ENCODE measurements at places on chromosomes 2 and 18.
A peak's percentile ranks its signal among the peaks of the same experiment; 100 is the strongest.

GRCh38 chr2:162164802-162165201, 12.8 kb upstream of the GCG start:
- no peak for DNase-seq

DNA sequence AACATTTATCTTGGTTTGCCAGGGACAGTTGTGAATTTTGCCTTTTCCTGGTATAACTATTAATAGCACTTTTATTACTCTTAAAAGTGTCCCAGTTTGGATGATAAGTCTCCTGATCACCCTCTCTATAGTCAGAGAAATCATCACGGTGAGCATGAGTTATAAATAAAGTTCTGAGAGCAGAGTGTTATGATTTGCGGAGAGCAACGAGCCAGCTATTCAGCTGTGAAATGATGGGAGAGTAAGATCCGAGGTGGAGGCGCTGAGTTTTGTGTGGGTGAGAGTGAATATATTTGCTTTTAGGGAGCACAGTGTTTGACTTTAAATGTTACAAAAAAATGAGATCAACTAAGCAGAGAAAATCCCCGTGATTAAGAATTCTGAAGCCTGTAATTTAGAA, 179.6 kb downstream of the DSC3 start:
- DNase-seq: no peak

DNA sequence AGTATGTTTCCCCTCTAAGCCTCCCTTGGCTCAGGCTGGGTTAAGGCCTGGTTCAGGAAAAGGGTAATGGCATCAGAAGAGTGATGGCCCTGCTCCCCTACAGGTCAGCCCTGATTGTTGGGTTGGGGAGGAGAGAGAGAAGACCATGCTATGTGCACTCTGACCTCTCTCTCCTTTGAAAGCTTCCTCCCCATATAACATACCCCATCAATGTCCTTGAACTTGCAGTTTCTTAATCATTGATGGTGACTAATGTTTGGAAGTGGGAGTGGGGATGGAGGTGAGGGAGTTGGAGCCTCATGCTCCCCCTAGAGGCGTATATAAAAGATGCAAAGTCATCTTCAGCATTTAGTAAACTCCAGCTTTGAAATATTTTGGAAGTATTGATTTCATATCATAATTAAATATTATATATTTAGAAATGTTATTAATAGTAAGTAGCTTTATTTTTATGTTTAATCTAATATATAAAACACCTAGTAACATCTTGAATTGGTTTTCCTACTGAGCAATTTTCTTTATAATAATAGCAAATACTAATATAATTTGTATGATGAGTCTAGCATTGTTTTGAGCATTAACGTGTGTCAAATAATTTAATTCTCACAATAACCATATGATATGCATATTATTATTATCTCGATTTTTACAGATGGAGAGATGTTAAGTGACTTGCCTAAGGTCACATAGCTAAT, 8.8 kb downstream of the PLCL1 start:
- DNase-seq: peak; percentile 17

DNA sequence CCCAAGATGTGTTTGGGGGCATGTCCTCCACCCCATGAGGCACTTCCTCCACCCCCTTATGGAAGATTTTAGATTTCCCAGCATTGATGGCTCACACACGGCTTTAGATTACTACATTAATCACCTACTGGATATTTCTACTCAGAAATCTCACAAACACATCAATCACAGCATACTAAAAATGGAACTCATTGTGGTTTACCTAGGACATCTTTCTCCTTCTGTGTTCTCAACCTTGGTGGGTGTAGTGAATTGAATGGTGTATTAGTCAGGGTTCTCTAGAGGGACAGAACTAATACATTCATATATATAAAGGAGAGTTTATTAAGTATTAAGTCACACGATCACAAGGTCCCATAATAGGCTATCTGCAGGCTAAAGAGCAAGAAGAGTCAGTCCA, 82.1 kb upstream of the CYRIA start:
- no peak for DNase-seq

GRCh38 chr2:27231921-27232320, 14.8 kb downstream of the CAD start:
- DNase-seq: no peak

- no peak for DNase-seq
Measured at GRCh38 chr2:101199251-101199791, 48.1 kb upstream of the TBC1D8 start.

DNA sequence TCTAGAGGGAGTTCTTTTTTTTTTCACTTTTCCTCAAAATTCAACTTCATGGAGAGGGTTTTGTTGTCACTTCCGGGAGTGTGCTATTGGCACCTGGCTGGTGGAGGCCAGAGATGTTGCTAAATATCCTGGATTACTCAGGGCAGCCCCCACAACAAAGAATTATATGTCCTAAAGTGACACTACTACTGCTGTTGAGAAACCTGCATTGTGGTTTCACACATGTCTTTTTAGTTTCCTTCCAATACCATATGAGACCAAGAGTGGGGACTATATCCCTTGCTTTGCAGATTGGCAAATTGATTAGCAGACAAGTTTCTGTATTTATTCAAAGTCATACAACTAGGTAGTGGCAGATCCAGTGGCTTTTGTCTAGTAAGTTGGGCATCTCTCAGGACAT, 826.8 kb downstream of the TRIB2 start:
- no peak for DNase-seq

DNA sequence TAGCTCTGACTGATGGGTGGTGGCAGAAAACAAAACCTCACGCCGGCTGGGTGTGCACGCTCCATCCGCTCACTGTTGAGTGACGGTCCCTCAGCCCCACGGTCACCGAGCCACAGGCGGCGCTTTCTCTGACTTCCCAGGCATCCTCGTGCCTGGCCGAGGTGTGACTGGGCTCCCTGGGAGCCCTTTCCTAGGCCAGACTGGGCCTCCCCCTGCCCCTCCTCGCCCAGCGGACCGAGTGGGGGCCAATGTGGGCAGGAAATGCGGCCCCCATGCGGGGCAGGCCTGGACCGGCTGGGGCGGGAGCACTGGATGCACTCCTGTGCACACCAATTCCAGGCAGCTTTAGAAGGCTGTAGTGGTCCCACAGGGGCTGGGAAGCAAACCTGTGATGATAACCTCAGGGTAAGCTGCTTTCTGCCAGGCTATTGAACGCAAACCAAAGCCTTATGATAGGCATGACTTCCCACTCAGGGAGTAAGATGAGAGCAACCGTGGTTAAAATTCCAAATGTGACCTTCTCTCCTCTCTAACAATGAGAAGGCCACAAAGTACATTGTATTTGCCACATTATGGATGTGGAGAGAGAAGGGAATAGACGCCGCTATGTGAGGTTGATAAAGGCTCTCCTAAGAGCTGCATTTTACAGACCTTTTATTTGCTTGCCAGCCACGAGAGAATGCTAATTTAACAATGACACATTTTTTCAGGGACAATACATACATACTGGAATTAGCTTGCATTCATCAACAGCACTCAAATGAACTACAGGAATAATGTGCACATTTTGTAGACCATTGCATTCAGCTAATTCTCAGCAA, 83.9 kb upstream of the PGAP1 start:
- DNase-seq: no peak

GRCh38 chr2:38603402-38604290, 918 bp upstream of the HNRNPLL start:
- DNase-seq: peak; percentile 16

DNA sequence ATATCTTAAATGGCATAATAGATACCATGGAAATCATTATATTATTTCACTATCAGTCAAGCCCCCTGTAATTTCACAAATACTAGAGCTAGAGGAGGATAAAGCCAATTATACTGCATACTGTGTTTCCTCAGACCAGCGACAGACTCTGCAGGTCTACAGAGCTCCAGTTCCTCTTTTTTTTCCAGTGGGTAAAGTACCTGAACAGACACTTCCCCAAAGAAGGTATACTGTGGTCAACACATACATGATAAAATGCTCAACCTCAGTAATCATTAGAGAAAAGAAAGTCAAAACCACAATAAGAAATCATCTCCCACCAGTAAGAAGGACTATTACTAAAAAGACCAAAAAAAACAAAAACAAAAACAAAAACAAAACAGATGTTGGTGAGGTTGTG, 44.6 kb downstream of the SCN7A start:
- DNase-seq: no peak

DNA sequence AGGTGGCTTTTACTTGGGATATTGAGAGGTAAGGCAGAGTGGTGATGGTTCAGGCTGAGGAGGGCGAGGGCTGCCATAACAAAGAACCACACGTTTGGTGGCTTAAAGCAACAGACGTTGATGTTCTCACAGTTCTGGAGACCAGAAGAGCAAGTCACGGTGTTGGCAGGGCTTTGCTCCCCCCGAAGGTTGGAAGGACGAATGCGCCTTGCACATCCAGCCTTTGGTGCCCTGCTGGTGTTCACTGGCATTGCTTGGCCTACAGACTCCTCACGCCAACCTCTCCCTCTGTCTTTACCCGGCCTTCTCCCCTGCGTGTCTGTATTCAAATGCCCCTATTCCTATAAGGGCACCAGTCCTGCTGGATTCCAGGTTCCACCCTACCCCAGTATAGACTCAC, 125.4 kb downstream of the TPO start:
- DNase-seq: no peak

- no peak for DNase-seq
Measured at GRCh38 chr2:191215666-191216065, 29.5 kb upstream of the MYO1B start.

DNA sequence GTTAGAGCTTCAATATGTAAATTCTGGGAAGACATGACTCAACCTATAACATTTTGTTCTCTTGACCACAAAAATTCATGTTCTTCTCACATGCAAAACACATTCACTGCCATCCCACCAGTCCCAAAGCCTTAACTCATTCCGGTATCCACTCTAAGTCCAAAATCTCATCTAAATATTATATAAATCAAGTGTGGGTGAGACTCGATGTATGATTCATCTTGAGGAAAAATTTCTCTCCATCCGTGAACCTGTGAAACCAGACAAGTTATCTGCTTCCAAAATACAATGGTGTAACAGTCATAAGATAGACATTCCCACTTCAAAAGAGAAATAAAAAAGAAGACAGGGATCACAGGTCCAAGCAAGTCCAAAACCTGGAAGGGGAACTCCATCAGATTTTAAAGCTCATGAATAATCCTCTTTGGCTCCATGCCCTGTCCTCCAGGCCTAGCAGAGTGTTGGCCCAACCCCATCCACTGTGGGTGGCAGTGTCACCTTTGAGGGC, 101.3 kb downstream of the RAD51AP2 start:
- DNase-seq: no peak

GRCh38 chr2:38485734-38486133, 108.7 kb upstream of the ATL2 start:
- no peak for DNase-seq

DNA sequence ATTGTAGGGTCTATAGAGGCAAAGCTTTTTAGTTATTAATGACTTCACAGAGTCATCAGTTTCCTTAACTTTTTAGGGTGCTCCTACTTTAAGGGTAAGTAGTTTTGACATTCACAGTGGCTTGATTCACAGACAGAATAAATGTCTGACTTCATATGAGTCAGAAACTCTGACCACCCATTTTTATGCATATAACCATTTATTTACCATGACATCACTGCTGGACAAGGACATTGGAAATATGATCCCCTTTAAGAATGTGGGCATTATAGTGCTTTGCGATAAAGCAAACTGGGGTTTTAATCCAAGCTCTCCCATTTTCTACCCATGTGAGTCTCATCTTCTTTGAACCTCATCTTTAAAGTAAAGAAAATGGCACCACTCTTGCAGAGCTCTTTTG, 162.0 kb upstream of the MC4R start:
- no peak for DNase-seq

DNA sequence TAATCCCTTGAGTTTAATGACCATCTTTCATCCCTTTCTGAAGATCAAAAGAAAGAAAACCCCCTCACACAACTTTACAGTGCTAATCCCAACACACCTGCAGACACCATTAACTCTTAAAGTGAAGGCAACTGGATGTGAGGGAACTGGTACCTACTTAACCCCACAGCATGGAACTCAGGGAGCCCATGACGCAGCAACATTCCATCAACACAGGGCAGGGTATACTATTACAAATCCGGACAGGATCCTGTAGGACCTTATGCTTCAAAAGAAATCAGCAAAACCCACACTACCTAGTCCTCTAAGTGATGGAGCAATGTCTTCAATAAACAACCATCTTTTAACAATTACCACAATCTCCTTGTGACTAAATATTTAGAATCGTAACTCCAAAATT, 78.6 kb downstream of the FARSB start:
- no peak for DNase-seq

- no peak for DNase-seq
Measured at GRCh38 chr18:57863706-57864105, 60.6 kb upstream of the ATP8B1 start.

GRCh38 chr2:97819754-97820153, 106.4 kb downstream of the ZAP70 start:
- DNase-seq: no peak

DNA sequence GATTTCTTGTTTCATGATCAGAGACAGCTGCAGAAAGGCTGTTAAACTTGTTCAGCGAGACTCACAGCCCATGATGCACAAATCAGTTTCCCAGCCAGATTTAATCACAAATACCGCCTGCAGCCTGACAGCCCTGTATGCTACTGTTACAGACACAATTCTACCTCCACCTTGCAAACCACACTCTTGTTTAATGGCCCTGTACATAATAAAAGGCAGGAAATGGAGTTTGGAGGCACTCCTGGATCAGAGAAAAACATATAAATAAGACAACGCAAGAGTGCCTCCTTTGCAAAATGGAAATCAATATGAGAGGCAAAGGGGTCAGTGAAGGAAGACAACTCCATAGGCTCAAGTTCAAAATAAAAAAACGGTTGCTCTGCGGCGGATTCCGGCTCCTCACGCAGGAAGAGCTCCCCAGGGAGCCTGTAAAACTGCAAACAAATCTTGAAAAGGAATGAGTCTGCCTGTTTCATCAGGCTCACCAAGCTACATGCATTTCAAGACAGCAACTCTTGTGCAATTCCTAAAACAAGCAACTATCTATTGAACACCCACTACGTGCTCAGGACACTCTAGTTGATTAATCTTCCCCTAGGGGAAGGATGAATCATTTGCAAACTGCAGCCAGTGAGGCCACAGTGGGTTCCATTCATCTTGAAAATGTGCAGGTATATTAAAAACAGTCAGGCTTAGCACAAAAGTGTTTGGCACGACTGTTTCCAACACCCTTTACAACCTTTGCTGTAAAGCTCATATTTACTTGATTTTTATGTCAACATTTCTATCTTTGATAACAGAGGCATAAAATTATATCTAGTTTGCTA, 37.5 kb downstream of the TBC1D8 start:
- peak; percentile 78 for DNase-seq

DNA sequence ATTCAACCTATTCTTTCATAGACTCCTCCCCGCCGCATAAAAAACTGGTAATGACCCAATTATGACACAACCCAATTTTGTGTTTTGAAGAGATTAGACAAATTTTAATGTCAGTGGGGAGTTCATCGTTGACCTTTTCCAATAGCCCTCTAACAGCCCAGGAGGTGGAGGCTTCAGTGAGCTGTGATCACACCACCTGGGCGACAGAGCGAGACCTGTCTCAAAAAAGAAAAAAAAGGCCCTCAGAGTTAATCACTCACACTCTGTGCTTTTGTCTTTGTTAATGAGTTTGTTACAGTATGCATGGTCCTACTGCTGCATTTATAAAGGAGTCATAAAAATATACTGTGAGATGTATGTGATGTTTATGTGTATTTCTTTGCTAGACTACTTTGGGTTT, 510.6 kb downstream of the CPS1 start:
- no peak for DNase-seq

- DNase-seq: no peak
Measured at GRCh38 chr2:144822966-144823365, 303.0 kb upstream of the ZEB2 start.

- no peak for DNase-seq
Measured at GRCh38 chr2:85536479-85536878, 2.5 kb upstream of the MAT2A start.

GRCh38 chr2:225270861-225271260, 128.6 kb upstream of the NYAP2 start:
- peak; percentile 48 for DNase-seq

Data from NCI-H748 treated with DMSO at 0.1 percent for 48 hours (cell line).